IPS DF 19.7 (cell line): ENCODE measurements at places on chromosomes 11 and 22.

- DNase-seq = no peak
Observed at GRCh38 chr11:72410956-72411355, 23.4 kb downstream of the CLPB start.

DNA sequence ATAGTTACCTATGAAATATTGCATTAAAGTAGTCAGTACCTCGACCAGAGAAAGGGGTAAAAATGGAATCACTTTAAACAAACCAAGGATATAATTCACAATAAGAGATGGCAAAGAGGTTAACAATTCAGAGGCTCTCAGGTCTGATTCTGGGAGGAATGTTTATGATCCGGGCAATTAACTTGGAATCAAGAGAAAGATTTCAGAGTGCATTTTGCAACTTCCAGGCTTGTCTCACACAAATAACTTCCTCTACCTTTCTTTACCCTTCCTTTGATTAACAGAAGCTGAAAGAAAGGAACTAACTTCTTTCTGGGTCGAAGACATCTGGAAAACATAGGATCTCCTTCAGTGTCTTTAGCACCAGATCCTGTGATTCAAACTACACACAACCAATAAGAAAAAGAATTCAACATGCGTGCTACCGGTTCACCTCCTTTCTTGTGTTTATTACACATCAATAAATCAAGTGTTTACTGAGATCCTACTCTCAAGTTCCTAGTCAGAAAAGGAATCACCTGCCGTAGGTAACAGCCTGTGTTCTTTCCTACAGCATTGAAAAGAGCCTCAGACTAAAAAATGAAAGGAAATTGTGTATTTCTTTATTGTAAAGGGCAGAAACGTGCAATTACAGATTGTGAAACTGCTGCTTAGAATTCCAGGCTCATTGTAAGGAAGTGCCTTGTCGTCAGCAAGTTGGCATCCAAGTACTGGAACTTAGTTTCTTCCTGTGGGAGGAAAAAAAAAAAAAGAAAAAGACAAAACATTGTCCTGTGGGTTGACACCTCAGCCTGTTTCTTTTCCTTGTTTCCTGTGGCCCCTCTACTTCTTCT, 29.5 kb downstream of the CARD18 start:
- no peak for DNase-seq

DNA sequence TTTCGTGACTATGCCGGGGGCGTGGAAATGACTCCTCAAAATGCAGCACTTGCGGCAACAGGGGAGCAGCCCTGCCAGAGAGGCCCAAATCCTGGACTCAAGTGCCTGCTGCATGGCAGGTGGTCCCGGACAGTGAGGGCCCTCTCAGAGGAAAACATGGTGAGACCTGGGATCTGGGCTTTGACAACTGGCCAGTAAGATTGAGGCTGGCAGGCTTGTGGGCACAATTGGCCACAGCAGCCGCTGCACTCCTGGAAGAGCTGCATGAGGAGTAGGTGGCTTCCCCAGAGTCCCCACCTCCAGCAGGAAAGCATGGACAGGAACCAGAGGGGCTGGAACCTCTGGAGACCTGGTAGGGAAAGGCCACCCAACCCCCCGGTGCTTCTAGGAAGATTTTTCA, 13.4 kb downstream of the LINC01488 start:
- no peak for DNase-seq

DNA sequence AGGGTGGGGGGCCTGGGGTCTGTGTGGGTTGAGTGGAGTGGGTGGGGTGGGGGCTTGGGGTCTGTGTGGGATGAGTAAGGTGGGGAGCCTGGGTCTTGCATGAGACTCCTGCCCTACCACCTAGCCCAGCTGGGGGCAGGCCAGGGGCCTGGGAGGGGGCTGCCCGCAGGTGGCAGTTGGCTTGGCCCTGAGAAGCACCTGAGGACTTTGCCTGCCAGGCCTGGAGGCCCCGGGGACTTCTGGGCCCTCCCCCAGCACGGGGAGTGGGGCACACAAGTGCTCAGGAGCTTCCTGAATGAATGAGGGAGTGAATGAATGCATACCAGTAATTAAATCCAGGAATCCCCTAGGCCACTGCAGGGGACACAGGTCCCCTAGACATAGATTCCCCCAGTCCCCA, 6.6 kb downstream of the PHLDA2 start:
- DNase-seq = no peak

DNA sequence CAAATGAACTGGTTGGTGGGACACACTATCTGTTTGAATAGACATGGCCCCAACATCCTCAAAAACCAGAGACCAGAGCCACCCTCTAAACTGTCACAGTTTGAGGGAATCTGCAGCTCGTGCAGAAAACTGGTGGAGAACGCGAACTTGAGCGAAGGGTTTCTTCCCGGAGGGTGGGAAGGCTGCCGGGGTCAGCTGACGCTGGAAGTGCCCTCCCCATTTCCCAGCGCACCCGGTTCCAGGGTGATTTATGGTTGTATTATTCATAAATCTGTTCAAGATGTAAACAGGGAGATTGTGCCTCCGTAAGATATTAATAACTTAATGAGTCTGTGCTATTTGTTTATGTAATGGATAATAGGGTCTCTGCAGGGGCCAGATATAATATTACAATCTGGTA, 1396.7 kb downstream of the BRD1 start:
- DNase-seq = no peak

DNA sequence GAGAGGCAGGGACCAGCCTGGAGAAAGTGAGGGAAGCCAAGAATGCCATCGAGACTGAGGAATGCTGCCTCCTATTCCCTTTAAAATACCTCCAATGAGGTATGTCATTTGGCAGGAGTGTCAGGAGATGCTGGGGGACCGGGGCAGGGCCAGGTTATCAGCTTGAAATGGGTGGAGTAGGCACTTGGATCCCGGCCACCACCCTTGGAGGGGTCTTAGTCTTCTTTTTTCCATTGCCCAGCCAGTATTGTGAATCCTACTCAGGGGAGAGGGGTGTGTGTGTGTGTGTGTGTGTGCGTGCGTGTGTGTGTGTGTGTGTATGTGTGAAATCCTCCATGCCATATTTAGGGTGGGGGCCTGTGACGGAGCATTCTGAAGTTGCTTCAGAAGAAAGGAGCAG, 116.2 kb downstream of the ZBTB16 start:
- DNase-seq = no peak

- no peak for DNase-seq
Observed at GRCh38 chr11:1126491-1126926, 31.2 kb upstream of the MUC5AC start.

DNA sequence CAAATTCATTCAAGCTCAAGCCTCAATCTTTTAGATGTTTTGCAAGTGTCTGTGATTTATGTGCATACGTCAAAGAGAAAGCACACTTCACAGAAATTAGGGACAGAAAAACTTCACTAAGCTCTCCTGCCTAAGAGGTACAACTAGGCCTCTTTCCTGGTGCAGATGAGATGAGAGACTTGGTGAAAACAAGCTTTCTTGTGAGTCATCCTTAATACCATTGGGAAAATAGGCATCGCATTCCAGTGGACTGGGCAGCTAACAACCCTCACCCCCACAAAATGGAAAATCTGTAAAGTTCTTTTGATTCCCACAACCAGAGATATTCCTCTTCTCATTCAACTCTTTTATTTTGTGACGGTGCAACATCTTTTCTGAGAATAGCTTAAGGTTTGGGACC, 1110.4 kb upstream of the CCDC90B start:
- no peak for DNase-seq

GRCh38 chr22:42655693-42656092, 6.5 kb upstream of the CYB5R3 start:
- DNase-seq = no peak
